ENCODE measurements at places on chromosomes 2 and 18.

GRCh38 chr18:52000435-52000834, 339.6 kb upstream of the DCC start:
- no peak for DNase-seq

GRCh38 chr2:8997631-8998030, 5.9 kb downstream of the MBOAT2 start:
- DNase-seq = no peak

DNA sequence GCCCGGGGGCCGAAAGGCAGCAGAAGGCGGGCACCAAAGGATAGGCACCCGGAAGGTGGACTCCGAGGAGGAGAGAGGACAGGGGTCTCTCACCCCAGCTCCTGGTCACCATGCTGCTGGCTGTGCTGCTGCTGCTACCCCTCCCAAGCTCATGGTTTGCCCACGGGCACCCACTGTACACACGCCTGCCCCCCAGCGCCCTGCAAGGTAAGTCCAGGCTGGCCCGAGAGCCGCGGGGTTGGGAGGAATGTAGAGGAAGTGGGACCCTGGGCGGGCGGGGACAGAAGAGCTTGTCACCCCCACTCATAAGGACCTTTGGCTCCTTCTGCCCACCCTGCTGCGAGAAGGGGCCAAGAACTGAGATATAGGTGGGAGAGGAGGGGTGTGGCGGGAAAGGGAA, 301 bp downstream of the PRSS56 start:
- DNase-seq = no peak

- DNase-seq = no peak
Observed at GRCh38 chr2:205403244-205403825, 279.0 kb upstream of the NRP2 start.

DNA sequence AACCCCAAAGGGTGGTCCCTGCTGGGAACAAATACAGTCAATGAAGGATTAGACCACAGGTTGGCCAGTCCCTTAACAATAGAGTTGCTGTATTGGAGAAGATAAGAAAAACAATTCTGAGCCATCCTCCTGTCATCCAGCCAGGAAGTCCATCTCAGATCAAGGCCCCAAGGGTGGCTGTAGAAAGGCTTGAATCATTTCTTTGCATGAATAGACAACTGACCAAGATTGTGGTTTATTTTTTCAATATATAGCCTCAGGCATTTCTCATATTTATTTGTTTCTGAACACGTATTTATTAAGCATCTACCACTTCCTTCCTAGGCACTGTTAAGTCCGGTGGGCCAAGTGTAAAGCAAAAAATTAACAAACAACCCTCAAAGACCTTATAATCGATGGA, 274.4 kb upstream of the SLC14A2 start:
- DNase-seq = no peak

- DNase-seq = no peak
Observed at GRCh38 chr2:239433777-239434403, 33.1 kb upstream of the HDAC4 start.

GRCh38 chr2:207459990-207460757, 69.6 kb upstream of the CREB1 start:
- DNase-seq = no peak

- no peak for DNase-seq
Observed at GRCh38 chr2:176595986-176596385, 326.7 kb downstream of the MTX2 start.

DNA sequence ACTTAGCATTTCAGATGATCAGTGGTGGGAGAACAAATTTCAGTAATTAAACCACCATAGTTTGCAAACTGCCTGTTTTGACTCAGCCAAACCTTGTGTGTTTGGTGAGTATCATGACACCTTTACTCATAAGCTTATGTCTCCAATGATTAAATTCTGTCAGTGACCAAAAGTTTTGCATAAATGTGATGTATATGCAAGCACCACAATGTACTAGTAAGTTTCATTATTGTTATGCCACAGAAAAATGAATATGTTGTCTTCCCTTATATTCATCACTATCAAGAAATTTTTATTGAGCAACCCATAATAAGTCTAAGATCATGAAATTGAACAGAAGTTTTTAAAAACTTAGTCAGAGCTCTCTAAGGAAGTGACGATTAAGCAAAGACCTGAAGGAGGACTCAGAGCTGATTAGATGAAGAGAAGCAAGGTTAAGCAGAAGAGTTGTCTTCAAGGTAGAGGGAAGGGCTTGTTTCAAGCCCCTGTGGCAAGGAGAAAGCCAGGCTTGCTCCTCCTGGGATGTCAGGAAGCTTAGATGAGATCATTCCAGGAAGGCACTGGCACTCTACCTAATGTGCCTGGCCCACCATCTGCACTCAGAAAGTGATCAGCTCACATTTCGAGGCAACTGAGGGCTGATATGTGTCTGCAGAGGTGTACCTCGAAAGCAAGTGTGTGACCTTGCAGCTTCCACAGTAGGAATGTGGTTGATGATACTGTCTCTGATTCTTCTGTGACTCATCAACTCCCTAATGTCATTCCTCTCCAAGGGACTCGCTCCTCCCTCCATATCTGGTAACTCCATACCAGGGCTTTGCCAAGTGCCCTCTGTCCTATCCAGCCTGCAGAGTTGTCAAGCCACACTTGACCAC, 54.7 kb downstream of the KCTD18 start:
- DNase-seq = no peak

GRCh38 chr2:197950724-197951123, 146.3 kb downstream of the PLCL1 start:
- DNase-seq = no peak

- no peak for DNase-seq
Observed at GRCh38 chr2:25115249-25115883, 53.0 kb downstream of the POMC start.

DNA sequence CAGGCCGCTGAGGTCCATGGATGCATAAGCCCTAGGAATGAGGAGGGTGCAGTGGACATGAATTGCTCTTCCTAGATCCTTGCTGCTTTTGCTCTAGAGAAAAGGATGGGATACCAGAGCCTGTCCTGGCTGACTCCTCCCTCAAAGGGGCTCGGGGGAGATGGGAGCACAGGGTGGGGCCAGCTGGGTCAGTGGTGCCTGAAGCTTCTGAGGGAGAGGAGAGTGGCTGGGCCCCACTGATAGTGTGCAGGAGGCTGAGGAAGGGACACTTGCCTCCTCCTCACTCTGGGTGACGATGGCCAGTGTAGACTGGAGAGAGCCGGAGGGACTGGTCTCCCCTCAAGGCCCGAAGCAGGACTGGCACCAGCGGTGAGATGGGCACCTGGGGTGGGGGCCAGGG, at the start of gene NT5DC4:
Gene NT5DC4, plus strand, starts transcription at position 236 of the 400 bp plus-strand sequence. Its CDS starts 60 bp downstream, at position 296.
- DNase-seq = no peak

DNA sequence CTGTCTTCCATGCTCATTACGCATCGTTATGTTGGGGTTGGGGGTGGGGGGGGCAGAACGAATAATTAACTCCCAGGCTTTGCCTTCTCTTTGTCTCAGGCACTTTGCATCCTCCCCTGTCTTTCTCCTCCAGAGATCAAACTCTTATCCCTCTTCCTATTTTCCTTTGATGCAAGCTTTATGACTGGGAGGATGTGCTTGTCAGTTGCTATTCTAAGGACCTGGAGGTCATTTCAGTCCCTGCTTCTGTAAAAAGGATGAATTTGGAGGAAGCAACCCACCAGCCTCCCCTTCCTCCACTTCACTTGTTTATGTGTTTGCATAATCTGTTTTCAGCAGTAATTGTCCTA, 87.5 kb downstream of the ZCCHC2 start:
- no peak for DNase-seq

DNA sequence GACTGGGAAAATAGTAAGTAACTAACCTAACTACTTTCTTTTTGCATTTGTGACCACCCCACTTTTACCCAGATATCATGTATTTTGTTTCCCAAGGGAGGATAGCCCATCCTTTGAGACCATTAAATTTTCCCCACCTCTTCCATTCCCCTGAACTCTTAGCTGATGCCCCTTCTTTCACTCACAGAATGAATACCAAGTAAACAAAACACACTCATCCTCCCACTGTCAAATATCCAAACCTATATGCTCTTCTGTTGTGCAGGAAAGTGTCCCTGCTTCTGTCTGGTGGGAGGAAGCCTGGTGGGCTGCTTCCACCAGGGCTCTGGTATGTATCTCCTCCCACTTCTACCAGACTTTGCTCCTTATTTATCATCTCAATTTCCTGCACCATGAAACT, 64.6 kb upstream of the PARD3B start:
- no peak for DNase-seq

GRCh38 chr2:63827749-63828148, 13.9 kb upstream of the UGP2 start:
- DNase-seq = no peak

GRCh38 chr2:103445347-103445746, 683.5 kb downstream of the TMEM182 start:
- DNase-seq = no peak

GRCh38 chr18:48785091-48785614, 165.6 kb downstream of the SMAD7 start:
- DNase-seq = no peak

DNA sequence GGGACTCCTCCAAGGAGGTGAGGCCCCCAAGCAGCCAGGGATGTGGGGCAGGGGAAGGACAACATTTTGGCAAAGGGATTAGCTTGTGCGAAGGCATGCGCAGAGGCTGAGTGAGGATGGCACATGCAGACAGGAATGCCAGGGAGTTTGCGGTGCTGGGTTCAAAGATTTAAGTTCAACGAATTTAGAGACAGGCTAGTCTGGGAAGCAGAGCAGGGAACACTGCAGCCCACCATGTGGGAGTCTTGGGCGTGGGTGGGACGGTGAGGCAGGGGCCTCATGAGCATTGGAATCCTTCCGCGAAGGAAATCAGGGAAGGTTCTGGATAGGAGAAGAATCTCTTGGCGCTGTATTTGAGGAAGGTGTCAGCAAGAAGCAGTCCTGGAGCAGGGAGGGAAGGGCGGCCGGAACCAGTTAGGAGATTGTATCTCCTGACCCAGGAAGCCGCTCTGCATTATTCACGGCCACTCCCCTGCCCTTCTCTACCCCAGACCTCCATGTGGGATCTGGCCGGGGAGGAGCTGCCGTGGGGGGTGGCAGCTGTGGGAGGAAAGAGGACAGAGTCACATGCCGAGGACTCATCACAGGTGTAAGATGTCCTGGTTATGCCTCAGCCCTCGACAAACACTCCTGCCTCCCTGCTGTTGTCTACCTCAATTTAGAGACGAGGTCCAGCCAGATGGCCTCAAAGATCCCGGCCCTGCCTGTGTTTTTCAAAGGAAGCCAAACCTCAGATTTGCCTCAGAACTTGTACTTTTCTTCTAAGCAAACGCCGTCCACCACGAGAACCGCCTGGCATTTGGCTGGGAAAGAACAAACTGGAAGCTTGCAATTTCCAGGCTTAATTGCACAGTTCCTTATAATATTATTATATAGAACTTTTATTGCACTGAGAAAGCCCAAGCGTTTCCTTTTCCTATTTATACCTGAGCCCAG, 123.7 kb upstream of the SMAD2 start:
- no peak for DNase-seq
